ENCODE measurements at places on chromosomes 2 and 18.

GRCh38 chr2:172817411-172817810, 81.8 kb downstream of the RAPGEF4 start:
- no peak for ATAC-seq

DNA sequence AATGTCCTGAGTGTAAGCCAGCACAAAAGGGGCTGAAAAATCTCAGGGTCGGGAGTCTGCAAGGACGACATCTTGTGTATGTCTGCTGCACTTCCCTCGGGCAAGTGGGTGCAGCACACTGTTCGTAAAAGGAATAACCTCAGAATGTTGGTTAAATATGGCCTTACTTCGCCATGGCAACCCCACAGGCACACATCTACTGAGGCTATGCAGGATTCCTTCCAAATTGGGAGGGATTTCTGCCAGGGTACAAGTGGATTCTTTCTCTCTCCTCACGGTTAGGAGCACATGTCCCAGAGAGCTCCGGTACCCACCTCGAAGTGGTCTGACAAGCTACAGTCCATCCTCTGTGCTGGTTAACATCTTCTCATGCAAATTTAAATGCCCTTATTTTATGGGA, 277.7 kb upstream of the PXDN start:
- ATAC-seq = no peak

GRCh38 chr2:218659988-218660358, 490 bp downstream of the BCS1L start:
- no peak for ATAC-seq

- ATAC-seq = no peak
Measured at GRCh38 chr2:61011678-61012077, 5.8 kb upstream of the PEX13 start.

GRCh38 chr2:85796341-85797262, 42.8 kb downstream of the ATOH8 start:
- peak; percentile 65 for ATAC-seq

Data from motor neuron (in vitro differentiated cells).